ENCODE measurements at places on chromosomes 1 and 21. TPM values are rescaled to one million over a fixed set of nuclear protein-coding genes. Genes with fewer than 3 reads are reported as not detected.
A peak's percentile ranks its signal among the peaks of the same experiment; 100 is the strongest.

KCNQ4 gene
- total RNA-seq: 0.31 TPM

POU3F1 gene
- total RNA-seq: 1.0 TPM

CYP4A11 gene
- not detected for total RNA-seq

PRELP gene
- not detected for total RNA-seq

HLX gene
- not detected for total RNA-seq

TSPEAR gene
- total RNA-seq: not detected

FCRL2 gene
- 0.64 TPM for total RNA-seq

- no peak for DNase-seq
Observed at GRCh38 chr1:235108185-235108593, 20.4 kb downstream of the TOMM20 start.

DNA sequence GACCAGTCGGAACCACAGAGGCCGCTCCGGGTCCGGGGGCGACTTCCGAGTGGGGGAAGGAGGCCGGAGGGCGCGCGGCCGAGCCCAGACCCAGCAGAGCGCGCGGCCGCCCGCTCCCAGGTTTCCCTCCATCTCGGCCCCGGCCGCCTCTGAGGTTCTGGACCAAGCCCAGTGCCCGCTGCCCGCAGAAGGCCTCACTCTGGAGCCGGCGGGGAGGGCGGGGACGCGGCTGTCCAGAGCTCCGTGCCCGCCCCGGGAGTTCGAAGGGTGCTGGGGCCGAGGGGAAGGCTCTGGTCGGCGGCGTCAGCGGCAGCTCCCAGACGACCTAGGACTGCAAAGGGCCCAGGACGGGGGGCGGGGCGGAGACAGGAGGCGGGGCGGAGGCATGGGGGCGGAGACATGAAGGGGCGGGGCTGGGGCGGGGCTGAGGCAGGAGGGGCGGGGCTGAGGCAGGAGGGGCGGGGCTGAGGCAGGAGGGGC lies 48.0 kb upstream of the SLC19A1 start:
- DNase-seq: peak; percentile 82

GRCh38 chr1:221435504-221435904 lies 306.4 kb downstream of the DUSP10 start:
- DNase-seq: no peak

- DNase-seq: no peak
Observed at GRCh38 chr21:45990049-45990711, 8.6 kb downstream of the COL6A1 start.

DNA sequence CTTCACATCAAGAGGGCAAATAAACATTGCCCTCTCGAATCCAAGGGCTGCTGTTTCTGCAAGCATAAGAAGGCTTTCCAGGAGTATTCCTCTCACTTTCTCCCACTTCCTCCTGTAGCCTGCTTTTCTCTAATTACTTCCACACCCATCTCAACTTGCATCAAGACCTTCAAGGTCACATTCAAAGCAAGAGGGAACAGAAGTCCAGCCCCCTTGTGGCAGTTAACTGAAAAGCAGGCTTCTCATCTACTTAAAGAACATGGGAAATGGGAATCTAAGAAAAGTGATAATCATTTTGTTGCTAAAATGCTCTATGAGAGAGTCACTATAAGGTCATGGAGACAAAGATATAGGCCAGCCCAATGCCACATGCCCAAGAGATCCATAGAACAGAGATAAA lies 874.4 kb downstream of the KCNT2 start:
- DNase-seq: no peak

- DNase-seq: no peak
Observed at GRCh38 chr1:220748089-220748934, at the start of gene MTARC2. Gene MTARC2 (plus strand): TSS chr1:220748322. CDS start chr1:220748532, 210 bp downstream.

- DNase-seq: no peak
Observed at GRCh38 chr21:17784604-17785402, 34.4 kb downstream of the C21orf91 start.

DNA sequence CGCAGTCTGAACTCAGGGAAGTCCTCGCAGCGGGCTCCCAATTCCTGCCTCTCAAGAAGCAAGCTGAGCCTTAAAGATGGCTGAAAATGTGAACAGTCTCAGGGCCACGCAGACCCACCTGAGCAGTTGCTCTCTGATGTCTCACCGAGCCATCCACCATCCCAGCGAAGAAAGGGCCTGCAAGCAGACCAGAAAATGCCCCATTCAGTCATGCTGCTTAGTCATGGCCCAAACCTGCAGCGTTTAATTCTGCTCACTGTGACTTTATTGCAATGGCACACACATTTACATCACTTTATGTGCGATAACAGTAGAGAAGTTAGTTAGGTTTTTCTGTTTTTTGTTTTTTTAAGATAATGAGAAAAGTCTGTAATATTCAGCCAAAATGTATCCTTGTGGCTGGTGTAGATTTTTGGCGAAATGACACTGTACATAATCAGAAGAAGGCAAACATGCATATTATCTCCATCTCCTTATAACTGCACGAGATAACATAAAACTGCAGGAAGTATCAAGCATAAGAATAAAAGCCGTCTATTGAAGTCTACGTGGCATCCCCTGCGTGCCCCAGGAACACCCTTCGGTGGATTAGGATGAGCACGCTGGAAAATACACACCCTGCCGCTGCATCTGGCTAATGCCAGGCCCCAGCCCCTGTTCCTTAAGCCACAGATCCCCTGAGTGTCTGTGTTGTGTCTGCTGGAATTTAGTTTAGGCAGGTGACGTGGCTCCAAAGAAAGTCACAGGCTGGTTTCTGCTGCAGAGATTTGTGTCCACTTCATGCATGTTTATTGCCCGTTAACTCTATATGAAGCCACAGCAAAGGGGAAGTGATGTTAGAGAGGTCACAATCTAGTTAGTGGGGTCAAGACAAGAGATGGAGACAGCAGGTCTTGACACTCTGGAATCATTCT lies 119.8 kb upstream of the IRF2BP2 start:
- DNase-seq: no peak

DNA sequence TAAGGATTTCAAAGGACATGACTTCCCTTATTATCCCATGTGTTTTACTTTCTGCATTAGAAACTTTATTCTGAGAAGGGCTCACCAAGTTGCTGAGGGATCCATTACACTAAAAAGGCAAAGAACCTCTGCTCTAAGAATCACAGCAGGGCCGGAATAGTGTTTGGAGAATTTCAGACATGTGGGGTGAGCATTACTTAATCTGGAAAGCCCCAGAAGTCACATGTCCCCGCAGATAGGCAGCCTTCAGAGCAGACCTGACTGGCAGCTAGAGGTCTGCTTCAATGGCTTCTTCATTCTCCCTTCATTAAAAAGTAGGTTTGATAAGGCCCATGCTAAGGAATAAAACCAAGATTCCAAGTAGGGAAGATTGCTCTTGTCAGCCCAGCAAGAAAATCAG lies 52.6 kb upstream of the RBM15 start:
- DNase-seq: no peak

GRCh38 chr1:230317823-230318819 lies 108.0 kb downstream of the PGBD5 start:
- DNase-seq: no peak

DNA sequence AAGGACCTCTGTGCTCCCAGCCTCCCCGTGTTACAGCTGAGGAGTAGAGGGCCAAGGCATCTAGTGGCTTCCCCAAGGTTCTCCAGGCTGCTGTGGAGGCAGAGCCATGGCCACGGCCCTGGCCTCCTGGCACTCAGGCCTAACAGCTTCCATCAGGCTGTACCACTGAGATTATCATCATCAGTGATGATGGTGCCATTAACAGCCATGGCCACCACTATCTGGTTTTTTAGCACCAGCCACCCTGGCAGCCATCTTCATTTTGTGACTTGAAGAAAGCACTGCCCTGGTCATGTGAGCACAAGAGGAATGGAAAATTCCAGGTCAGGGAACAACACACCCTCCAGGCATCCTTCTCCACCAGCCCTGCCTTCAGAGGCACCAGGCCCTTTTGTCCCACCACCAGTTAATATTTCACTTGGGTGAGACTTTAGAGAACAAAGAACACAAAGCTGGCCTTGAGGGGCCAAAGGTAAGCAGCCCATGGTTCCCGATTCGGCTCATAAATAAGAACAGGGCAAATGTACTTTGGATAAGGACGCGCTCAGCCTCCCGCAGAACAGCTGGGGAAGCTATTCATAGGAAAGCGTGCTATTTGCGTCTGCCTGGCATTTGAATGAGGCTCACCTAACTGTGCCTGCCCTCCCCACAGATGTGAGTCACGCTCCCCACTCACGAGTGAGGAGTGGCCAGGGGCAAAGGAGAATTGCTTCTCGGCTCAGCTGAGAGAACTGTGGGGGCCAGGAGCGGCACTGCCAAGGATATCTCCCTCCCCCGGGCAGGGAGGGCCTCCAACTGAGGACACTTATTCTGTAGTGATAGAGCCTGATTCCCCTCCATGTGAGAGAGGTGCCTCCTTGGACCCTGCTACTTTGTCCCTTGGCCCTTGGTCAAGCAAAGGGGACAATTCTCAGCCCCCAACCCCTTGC lies 95.6 kb downstream of the CD58 start:
- no peak for DNase-seq

DNA sequence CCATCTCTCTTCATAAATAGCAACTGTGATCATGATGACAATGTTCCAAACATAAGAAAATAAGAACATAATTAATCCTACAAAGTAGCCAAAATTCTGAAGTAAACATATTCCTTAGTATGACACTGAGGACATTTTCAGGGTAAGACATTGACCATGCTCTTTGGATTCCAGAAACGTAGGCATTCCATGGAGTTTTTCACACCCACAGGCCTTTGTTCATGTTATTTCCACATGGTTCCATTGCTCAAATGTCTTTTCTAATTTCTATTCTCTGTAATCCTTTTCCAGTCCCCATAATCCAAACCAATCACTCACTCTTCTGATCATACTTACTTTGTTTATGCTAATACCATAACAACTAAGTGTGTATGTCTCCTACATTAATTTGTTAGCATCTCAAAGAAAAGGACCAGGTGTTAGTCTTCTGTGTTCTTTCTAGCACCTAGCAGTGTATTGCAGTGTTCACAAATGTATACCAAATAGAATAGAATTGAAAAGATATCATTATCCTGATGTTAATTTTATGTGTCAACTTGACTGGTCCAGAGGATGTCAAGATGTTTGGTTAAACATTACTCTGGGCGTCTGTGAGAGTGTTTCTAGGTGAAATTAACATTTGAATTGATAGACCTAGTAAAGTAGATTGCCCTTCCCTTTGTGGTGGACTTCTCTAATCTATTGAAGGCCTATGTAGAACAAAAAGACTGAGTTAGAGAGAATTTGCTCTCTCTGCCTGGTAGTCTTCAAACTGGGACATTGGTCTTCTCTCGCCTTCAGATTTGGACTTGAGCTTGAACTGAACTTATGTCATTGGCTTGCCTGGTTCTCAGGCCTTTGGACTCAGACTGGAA lies 516.6 kb downstream of the PTPRC start:
- no peak for DNase-seq

DNA sequence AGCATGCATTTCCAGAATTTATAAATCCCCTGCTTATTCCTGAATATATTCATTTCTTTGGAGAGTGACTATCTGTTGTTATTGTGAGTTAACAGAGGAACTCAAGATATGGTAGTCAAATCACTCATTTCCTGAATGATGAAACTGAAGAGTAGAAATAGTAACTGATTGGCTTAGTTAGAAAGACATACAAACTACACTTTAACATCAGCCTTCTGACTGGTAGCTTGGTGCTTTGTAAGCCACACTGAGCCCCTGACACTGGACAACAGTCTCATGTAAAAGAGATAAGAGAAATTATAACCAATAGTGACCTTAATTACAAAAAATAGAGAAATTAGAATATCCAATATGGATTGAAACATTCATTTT lies 4.8 kb downstream of the GBP7 start:
- DNase-seq: no peak

Measured in CD8-positive, alpha-beta T cell (primary cell).